EH (cell line): ENCODE measurements at places on chromosomes 4 and X.

DNA sequence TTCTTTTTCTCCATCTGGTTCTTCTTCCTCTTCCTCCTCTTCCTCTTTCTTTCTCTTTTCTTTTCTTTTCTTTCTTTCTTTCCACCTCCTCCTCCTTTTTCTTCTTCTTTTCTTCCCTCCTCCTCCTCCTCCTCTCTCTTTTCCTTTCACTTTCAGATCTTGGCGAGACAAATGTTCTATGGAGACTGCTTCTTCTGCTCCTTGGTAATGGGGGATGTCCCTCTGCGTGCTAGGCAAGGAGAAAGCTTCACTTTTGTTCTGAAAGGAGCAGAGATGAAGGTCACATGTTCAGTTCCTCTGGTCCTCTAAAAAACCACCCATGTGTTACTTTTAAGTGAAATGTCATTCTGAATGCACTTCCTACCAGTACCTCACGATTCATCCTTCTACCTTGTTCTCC is 33.2 kb downstream of the NBDY start:
- DNase-seq, result no peak

DNA sequence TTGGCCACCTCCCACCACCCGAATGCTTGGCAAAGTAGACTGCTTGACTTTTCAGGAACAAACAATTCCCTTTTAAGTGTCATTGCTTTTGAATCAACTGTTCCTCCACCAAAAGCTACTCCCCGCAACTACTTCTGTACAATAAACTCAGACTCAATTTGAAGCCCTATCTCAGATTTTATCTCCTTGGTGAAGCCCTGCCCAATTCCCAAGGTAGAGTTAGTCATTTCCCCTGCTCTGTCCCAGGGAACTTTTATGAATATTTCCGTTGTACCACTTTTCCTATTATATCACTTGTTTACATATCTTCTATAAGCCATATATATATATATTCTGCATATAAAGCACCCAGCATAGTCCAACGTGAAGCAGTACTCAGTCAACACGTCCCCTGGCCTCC is 102.8 kb downstream of the C4orf51 start:
- no peak for DNase-seq

GRCh38 chrX:71053217-71053621 is 14.9 kb downstream of the SNX12 start:
- DNase-seq, result no peak

GRCh38 chr4:48051078-48051477 is 34.5 kb downstream of the NIPAL1 start:
- no peak for DNase-seq

GRCh38 chr4:174650711-174651355 is 128.5 kb upstream of the HPGD start:
- no peak for DNase-seq

- DNase-seq, result peak; percentile 37
Observed at GRCh38 chr4:52051213-52051614, at the start of gene SPATA18. TSS of gene SPATA18 (plus strand) at chr4:52051304. CDS start at chr4:52051705, 401 bp downstream.

GRCh38 chrX:119784747-119785446 is 6.5 kb downstream of the RPL39 start:
- peak; percentile 45 for DNase-seq
